ENCODE measurements at places on chromosomes 6 and 20.

- no peak for DNase-seq
Observed at GRCh38 chr20:18263723-18264122, 24.6 kb upstream of the ZNF133 start.

DNA sequence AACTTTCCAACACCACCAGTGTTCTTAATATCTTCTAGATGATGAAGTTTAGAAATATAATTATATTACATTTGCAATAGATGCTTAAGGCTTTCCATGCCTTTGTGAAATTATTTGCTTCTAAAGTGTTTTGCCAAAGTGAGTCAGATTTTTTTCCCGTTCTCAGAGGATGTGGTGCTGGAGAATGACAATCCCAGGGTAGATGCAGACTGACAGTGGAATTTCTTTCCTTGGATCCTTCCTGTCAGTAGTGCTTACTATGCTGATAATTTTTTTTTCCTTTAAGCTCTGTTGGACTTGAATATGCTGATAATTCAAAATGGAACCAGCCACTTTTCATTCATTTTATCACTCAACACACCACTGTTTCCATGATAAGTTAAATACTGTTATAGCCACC is 59.9 kb upstream of the SOX4 start:
- DNase-seq: no peak

DNA sequence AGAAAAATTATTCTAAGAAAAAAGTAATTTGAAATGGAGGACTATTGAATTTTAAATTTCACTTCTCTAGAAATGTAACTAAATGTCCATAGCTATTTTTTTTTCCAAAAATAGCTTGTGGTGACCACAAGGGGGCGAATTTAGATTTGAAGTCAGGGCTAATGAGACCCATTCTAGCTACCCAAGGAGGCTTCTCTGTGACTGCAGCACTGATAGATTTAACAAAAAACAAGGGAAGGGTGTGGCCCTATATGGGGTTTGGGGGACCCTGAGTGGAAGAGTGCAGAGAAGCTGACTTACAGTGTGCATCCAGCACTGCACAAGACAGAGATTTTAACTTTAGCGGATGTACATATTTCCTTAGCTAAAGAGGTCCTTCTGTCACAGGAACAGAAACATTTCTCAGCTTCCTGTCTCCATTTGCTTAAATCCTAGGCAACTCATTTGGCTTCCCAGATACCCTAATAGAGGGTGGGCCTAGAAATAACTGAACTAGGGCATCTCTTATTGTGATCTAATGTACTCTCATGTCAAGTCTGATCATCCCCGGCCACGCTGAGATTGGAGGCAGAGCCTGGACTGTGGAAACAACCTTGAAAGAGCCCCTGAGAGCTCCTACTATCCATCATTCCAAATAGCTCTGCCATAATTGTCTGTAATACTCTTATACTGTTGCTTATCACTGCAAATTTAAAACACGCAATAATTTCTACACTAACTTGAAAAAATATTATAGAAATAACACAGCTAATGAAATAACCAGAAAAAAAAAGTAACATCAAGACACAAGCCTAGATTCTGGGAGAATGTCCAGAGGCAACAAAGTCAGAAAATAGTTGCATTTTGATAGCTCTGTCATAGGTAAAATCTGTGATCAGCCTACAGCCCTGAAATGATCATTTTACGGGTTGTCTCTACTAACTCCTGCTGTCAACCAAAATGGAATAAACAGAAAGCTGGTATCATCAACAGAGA is 93.6 kb downstream of the SNAP91 start:
- no peak for DNase-seq

DNA sequence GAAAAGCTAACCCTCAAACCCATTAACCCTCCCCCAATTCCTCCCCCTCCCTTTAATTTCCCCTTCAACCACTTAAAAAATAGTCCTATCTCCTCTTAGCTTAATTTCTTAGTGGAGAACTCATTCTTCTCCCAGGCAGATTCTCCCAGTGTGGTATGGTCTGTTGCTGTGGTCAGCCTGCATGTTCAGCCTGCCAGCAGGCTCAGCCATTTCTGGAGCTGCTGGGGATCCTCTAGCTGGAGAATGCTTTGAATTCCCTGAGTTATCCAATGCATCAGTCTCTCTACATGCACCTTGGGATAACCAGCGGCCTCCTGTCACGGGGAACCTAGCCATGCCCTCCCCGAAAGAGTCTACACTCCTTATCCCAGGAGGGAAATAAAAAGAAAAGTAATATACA is 375.4 kb upstream of the RSPO3 start:
- no peak for DNase-seq

- DNase-seq: no peak
Observed at GRCh38 chr6:110728501-110728900, 86.8 kb downstream of the CDK19 start.

DNA sequence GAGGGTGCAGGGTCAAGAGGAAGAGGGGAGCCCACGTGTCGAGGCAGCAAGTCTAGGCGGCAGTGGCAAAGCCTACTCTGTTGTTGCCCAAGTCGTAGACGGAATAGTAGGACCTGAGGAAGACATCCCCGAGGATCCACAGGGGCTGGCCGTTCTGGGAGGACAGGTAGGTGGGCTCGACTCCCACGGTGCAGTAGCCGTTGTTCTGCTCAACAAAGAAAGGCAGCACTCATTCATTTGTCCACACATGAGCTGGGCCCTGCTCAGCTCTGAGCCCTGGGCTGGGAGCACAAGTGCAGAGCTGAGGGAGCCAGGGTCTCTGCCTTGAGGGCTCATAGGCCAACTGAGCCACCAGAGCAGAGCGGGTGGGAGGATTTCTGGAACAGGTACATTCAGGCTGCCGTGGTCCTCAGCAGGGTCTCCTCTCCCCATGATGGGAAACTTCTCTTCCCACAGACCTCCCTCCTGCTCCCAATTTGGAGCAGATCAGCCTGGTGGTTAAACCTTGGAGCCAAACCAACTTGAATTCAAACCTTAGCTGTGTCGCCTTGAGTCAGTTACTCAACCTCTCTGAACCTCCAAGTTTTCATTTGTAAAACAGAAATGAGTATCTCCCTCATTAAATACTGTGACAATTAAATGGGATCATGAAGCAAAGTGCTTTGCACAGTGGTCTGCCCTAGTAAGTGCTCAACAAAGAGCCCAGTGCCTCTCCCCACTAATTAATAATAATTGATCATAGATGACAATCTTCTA is 1.6 kb upstream of the TFEB start:
- DNase-seq: no peak

DNA sequence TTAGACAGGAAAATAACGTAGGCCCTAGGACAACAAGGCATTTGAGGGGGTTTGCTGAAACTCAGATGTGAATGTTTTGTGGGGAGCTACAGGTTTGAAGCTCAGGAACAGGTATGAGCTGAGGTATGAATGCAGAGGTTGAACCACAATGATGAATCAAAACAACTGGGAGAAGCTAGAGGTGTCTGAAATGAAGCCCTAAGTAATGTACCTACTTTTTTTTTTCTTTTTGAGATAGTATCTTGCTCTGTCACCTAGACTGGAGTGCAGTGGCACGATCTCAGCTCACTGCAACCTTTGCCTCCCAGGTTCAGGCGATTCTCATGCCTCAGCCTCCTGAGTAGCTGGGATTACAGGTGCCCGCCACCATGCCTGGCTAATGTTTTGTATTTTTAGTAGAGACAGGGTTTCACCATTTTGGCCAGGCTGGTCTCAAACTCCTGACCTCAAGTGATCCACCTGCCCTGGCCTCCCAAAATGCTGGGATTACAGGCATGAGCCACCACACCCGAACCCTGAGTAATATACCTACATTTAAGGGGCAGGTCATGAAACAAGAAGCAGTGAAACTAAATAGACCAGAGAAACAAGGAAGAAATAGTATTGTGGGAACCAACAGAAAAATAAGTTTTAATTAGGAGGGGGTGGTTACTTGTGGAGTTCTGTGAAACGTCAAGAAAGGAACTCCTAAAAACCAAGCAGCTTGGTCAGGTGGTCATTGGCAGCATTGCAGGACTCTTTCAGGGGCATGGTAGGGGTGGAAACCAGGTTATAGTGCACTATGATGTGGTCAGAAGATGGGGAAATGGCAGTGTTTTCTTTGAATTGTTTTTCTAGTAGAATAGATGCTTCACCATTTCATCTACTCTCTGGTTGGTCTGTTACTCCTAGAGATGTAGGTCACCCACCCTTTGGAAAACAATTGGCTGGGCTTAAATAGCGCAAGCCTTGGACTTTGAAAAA is 138.1 kb downstream of the CD164 start:
- DNase-seq: no peak

GRCh38 chr6:118350881-118351430 is 197.1 kb upstream of the PLN start:
- DNase-seq: no peak

- no peak for DNase-seq
Observed at GRCh38 chr20:58574469-58574868, 59.3 kb upstream of the APCDD1L start.

GRCh38 chr6:170088582-170088955 is 202.3 kb downstream of the DLL1 start:
- DNase-seq: no peak

GRCh38 chr6:29014729-29015608 is 9.9 kb upstream of the ZNF311 start:
- no peak for DNase-seq

GRCh38 chr6:142699391-142699790 is 245.6 kb downstream of the HIVEP2 start:
- no peak for DNase-seq

GRCh38 chr6:18509871-18510643 is 122.9 kb downstream of the RNF144B start:
- DNase-seq: no peak

GRCh38 chr20:54526801-54527200 is 51.4 kb downstream of the DOK5 start:
- no peak for DNase-seq

- DNase-seq: no peak
Observed at GRCh38 chr20:49344975-49345374, 67.1 kb upstream of the ZNFX1 start.

DNA sequence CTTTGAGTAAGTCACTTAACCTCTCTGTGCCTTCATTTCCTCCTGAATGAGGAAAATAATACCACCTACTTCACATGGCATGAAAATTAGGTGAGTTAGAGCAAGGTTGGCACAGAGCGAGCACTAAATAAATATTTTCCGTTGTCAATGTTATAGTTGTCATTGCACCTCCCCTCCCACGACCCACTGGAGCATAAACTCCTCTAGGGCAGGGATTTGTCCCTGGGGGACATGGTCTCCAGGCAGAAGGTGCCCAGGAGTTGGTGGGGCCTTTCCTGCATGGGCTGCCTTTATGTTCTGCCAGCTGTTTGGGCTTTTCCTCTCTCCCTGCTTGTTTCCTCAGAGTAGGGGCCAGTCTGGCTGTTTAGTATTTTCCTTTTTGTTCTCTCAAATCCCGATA is 1.3 kb upstream of the ANGPT4 start:
- no peak for DNase-seq

GRCh38 chr6:96465321-96465903 is 56.2 kb upstream of the UFL1 start:
- no peak for DNase-seq

GRCh38 chr6:170147832-170148708 is 142.8 kb downstream of the DLL1 start:
- no peak for DNase-seq

DNA sequence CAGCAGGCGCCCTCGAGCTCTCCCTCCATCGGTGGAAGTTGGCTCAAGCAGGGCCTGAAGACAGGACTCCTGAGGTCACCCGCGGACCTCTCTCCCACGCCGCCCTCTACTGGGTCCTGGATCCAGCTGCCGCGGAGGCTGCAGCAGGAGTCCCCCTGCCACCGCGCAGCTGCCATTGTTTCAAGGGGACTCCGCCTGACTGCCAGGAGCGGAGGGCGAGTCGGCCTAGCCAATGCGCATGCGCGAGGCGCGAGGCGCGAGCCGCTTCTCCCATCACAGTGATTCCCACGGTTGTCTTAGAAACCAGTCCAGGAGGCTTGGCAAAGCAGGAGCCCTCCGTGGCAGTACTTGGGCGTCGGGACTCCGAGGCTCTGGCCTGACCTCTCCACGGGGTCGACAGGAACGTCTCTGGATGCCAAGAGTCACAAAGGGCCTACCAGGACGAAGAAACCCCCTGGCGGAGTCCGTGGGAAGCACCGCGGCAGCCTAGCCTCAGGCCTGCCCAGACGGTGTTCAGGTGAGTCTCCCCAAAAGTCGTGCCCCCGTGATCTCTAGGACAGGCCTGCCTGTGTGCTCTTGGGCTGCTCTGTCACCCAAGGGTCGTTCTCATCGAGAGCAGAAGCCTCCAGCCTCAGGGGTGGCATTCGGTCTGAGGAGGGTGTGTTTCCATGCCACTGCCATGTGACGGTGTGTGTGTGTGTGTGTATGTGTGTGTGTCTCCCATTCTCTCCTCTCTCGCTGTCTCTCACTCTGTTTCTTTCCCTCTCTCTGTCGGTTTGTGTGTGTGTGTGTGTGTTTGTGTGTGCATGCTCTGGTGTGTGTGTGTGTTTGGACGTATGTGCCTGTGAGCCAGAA is 290.6 kb upstream of the ZNF337 start:
- DNase-seq: no peak

DNA sequence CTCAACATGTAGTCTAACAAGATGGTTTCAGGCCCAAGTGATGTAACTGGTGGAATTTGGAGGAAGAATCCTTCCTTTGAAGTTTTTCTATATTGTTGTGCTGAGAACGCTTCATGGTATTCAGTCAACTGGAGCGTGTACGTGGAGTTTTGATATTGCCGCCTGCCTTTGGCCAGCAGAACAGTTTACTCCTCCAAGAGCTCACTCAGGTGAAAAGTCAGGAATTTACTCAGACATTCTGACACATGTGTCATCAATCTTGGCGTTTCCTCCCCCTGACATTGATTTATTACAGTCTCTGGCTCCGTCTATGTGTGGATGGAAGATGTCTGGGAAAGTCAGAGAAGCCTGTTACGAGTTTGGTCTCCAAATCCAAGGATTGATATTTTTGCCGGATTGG is 19.0 kb upstream of the TGM2 start:
- DNase-seq: no peak

- no peak for DNase-seq
Observed at GRCh38 chr6:52124126-52125121, 37.0 kb upstream of the PKHD1 start.

GRCh38 chr20:64077876-64078551 is 1.3 kb downstream of the RGS19 start:
- DNase-seq: no peak

DNA sequence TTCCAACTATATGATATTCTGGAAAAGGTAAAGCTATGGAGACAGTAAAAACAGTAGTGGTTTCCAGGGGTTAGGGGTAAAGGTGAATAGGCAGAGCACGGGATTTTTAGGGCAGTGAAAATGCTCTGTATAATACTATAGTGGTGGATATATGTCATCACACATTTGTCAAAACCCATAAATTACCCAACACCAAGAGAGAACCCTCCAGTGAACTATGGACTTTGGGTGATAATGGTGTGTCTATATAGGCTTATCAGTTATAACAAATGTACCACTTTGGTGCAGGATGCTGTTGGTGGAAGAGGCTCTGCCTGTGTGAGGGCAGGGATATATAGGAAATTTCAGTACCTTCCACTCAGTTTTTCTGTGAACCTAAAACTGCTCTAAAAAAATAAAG is 149.9 kb downstream of the GPX5 start:
- no peak for DNase-seq

- DNase-seq: no peak
Observed at GRCh38 chr20:38043512-38044300, 10.2 kb downstream of the RPRD1B start.

All from D721Med (cell line).